ENCODE measurements at places on chromosomes 5 and 9. TPM values are rescaled to one million over a fixed set of nuclear protein-coding genes. Genes with fewer than 3 reads are reported as not detected.

Gene NPR2
- total RNA-seq, result 5.9 TPM

Gene STKLD1
- 0.49 TPM for total RNA-seq

Gene NKD2
- total RNA-seq, result not detected

Gene BRINP1
- total RNA-seq, result not detected

Gene LHX3
- total RNA-seq, result 0.42 TPM

Gene MZB1
- total RNA-seq, result 6.5 TPM

Gene SLC34A3
- total RNA-seq, result not detected

Gene KLHL3
- total RNA-seq, result 27.0 TPM

Measured in T-cell (primary cell).